ENCODE measurements at places on chromosomes 16 and 17. TPM values are rescaled to one million over a fixed set of nuclear protein-coding genes. Genes with fewer than 3 reads are reported as not detected.

- peak; percentile 38 for DNase-seq
Observed at GRCh38 chr17:1959871-1960544, 65.1 kb downstream of the RTN4RL1 start.

DNA sequence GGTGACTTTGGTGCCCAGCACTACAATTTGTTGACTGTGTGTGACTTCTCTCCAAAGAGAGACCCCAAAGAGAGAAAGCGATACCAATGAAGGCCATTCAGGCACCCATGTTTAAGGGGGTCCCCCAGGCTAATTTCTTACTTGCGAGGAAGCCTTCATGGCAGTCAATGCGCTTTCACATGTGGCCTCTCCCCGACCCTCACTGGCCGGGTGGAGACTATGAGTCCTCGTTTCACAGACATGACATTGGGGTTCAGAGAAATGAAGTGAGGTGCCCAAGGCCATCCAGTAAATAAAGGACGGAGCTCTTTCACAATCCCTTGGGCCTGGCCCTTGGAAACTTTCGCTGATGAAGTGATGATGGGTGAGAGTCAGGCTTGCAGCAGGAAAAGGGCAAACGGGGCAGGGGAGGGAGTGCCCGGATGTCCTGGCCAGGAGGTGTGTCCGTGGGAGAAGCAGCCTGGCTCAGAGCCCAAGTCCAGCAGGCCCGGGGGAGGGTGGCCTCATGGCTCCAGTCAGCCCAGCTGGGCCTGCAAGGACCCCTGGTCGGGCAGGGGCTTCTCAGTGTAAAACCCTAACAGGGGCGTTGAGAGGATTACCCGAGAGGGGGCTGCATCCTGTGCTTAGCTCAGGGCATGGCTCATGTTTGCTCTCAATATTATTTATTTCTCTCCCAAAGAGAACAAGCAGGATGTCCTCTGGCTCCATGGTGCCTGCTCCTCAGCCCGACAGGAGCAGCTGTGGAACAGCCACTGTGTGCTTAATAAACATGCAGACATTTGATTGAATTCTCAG, 14.7 kb downstream of the TBX2 start:
- DNase-seq, result no peak

The EFCAB5 gene
- 1.1 TPM for polyA plus RNA-seq

DNA sequence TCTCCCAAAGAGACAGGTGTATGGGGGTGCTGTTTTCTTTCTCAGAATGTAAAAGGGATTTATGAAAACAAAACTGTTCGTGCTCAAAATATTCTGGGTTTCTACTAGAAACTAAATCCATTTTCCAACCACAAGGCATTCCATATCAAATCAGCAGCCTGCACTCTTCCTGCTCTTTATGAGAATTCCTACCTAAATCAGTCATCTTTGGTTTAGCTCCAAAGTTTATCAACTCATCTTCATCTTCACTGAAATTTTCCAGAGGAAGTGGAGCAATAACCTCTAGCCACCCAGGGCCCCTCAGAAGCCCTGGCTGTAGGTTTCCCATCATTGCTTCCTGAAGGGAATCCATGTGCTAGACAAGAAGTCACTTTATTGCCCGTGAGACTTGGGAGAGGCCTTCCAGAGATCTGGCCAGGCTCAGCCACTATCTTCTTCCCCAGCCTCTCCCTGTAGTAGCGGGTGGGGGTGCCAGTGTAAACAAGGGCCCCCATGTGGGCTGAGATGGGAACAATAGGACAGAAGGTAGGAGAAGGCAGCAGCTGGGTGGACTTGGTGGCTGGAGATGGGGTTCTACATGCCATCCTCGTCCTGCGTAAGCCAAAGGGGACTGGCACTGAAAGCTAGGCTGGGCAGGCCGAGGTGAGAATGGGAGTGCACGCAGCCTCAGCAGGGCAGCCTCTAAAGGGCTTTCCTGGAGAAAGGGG, 22.0 kb upstream of the ALDH3A1 start:
- DNase-seq, result no peak

The CCL23 gene
- not detected for polyA plus RNA-seq

The SERPINF2 gene
- 1.7 TPM for polyA plus RNA-seq

- no peak for DNase-seq
Observed at GRCh38 chr16:1865902-1866690, 5.9 kb downstream of the MEIOB start.

The VAT1L gene
- polyA plus RNA-seq, result 0.79 TPM

DNA sequence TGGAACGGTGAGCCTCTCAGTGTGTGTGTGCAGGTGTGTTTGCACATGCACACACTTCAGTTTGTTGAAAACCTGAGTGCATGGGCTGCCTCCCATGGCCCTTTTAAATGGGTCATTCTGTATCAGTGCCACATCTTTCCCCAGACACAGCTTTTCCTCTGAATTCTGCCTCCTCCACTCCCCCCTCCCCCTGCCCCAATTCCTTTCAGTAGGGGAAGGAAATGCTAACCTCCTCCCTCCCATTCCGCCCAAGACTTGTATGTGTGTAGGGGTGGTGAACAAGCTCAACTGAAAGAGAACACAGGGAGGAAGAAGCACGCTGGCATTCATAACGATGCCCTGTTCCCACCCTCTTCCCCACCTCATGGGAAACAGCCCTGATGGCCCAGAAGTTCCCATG, 34.3 kb downstream of the C17orf75 start:
- no peak for DNase-seq

The SAMD14 gene
- polyA plus RNA-seq, result 4.0 TPM

DNA sequence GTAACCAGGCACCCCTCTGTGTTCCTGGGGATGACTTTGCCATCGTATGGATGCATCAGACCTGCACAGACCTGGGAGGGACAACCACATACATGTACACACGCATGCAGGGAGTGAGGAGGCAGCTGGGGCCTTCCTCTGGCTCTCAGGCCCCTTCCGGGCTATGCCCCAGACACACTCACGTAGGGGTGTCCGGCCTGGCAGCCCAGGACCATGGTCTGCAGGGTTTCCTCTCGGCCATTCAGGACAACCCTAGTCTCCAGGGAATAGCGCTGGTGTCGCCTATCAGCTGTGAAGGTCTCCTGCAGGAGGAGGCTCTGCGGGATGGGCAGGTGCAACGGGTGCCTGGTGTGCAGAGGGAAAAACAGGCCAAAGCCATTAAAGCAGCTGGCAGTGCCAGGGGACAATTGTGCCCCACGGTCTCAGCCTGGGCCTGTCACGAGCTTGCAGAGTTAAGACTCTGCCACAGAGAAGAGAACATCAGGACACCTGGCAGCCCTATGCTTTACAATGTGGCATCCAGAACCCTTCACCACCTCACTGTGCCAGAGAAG, 101.4 kb downstream of the RMI2 start:
- no peak for DNase-seq

DNA sequence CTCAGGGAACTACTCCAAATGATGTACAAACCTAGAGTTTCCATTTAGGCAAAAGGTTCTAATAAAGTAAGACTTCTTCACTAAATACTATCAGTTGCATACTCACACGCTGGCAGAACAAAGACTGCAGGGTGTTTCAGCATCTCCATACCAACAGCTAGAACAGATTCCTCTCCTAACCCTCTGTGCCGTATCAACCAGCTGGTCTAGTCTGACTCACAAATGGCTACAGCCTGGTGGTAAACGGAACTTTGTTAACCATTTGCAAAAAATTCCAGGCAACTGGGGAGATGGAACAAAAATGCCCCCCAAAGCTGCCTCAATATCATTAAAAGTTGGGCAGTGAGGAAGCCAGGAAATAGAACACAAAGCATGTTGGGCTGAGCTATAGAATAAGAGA, 217.1 kb downstream of the GRIN2A start:
- no peak for DNase-seq

DNA sequence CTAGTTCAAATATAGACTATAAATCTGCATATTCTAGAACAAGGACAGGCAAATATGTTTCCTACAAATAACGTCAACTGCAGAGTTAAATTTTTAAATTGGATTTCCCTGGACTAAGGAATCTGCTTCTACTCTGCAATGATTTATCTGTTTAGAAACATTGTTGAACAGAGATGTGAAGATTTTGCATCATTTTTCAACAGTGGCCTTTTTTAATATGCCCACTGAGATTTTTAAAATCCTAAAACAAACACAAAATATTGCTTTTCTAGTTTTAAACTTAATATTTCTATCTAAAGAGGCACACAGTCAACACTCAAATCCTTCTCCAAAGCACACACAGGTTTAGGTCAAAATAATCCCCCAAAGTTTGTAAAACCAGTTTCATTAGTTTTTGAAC, 23.7 kb upstream of the PMP22 start:
- no peak for DNase-seq

- DNase-seq, result no peak
Observed at GRCh38 chr16:6146874-6147425, 1049.4 kb upstream of the EEF2KMT start.

- DNase-seq, result no peak
Observed at GRCh38 chr17:36689089-36689667, 87.8 kb downstream of the MRM1 start.

GRCh38 chr16:2385190-2385836, 43.9 kb upstream of the CCNF start:
- no peak for DNase-seq

- DNase-seq, result peak; percentile 45
Observed at GRCh38 chr17:30600830-30601494, 123.8 kb downstream of the GOSR1 start.

DNA sequence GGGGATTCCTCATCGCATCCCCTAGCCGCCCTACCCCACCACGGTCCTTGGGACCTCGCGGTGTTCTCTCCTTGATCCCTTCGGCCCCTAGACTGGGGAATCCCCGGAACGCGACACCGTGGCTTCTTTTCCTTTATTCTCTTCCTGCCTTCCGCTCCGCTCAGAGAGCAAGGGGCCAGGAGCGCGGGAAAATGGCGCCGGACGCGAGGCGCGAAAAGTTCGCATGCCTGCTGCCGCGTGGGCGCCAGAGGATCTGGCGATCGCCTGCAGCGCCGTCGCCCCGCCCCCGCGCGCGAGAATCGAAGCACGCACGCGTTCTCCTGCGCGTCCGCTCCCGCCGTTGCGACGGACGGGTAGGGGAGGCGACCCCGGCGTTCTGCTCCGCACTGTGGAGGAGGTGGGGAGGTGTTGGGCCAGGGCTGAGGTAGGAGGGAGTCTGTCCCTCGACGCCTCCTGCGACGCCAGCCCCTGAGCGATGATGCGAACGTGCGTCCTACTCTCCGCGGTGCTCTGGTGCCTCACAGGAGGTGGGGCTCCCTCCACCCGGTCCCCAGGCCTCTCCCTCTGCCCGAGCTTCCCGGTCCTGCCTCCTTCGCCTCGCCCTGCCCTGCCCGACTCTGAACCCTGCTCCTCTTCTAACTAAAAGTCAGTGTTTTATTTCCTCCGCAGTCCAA, at the start of gene ZPBP2:
Gene ZPBP2 (plus strand): TSS at position 323 of the 674 bp plus-strand sequence. CDS start 153 bp downstream, at position 476.
- no peak for DNase-seq

GRCh38 chr17:21174713-21175112, 39.2 kb downstream of the TMEM11 start:
- DNase-seq, result no peak

- no peak for DNase-seq
Observed at GRCh38 chr17:80395402-80396151, 19.4 kb upstream of the ENDOV start.

DNA sequence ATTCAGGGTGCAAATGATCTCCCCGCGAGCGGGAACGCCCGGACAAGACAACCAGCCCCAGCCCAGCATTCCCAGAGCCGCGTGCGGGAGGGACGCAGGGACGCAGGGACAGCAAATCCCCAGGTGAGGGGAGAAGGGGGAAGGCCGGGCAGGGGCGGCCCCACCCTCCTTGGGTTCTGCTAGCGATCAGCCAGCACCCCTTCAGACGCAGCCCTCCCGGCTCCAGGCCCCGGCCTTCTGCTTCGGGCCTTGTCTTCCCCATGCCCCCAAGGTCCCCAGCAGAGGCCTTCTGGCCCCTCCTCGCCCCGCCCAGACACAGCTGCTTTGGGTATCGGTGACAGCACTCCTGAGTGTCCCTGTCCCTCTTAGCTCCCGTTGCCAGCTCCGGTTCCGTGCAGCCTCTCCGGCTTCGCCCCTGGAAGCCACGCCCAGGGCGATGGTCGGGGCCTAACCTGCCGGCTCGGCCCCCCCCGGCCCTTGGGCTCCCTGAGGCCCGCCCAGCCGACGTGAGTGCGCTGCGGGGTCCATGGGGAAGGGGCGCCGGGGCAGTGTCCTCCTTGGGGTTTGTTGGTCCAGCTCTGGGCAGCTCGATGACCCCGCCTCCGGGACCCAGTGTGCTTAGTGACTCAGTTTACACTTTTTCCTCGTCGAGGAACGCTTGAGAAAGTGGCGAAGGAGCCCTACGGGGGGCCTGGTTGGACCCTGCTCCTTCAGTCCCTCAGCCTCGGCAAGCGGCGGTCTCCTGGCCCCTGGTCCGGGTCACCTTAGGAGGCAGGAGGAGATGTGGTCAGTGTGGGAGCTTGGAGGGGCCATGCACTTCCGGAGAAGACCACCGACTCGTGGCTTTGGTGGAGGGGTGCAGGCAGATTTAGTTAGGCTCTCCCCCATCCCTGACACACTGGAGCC, 50.5 kb upstream of the AMZ2 start:
- no peak for DNase-seq

DNA sequence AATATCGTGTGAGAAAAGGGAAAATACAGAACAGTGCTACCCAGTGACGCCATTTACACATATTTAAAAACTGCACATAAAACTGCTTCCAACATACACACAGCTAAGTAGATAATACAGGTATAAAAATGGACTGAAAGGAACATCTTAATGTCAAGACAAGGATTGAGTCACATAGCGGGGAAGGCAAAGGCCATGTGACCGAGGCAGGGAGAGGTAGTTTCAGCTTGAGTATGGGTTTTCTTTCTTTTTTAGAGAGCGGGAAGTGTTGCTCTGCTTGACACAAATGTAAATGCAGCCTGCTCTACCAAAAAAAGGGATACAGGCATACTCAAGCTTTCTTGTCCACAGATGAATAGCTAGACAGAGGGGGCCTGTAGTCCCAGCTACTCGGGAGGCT, 46.5 kb downstream of the SDR42E1 start:
- no peak for DNase-seq

- DNase-seq, result no peak
Observed at GRCh38 chr16:9850817-9851216, 331.4 kb downstream of the GRIN2A start.

GRCh38 chr16:9042964-9043680, 48.3 kb upstream of the HAPSTR1 start:
- no peak for DNase-seq

The RHBDF1 gene
- 47.2 TPM for polyA plus RNA-seq

- peak; percentile 45 for DNase-seq
Observed at GRCh38 chr17:7987112-7987893, 15.1 kb upstream of the GUCY2D start.

Measured in hindlimb muscle (tissue), 1 donor.